ENCODE measurements at places on chromosomes 7 and 10. TPM values are rescaled to one million over a fixed set of nuclear protein-coding genes. Genes with fewer than 3 reads are reported as not detected.

CDK14 gene
- 67.6 TPM for total RNA-seq

XPNPEP1 gene
- total RNA-seq, result 109 TPM

ANK3 gene
- 2.5 TPM for total RNA-seq

SPDYE9 gene
- total RNA-seq, result not detected

C10orf67 gene
- 0.15 TPM for total RNA-seq

TMEM270 gene
- not detected for total RNA-seq

DRGX gene
- 17.8 TPM for total RNA-seq

DNA sequence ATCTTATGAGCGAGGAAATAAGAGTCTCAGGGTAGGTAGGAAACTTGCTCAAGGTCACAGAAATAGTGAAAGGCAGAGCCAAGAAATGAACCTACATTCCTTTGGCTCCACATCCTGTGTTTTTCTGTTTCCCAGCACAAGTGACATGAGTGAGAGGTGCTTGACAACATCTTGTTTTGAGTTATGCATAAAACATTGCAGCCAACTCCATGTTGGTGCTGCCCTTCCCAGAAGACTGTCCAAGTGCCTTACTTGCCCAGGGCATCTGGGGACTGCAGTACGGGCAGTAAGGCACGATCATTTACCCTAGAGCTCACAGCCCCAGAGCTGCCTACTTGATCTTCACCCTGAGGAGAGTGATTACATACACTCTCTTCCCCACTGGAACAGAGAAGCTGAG lies 148.8 kb downstream of the NOC3L start:
- no peak overlapping the region for H3K27ac ChIP-seq
- no peak overlapping the region for H3K4me3 ChIP-seq
- DNase-seq, result no peak
- peaks cover 17% of the 10 kb centered on the region for H3K4me1 ChIP-seq
- H3K27me3 ChIP-seq, result no peaks in the 10 kb centered on the region
- no peaks in the 10 kb centered on the region for H3K36me3 ChIP-seq

GRCh38 chr7:4021413-4021812 lies 660.7 kb upstream of the FOXK1 start:
- H3K4me3 ChIP-seq, result no peak overlapping the region
- H3K27me3 ChIP-seq, result no peaks in the 10 kb centered on the region
- H3K36me3 ChIP-seq, result no peaks in the 10 kb centered on the region
- H3K4me1 ChIP-seq, result peaks cover 9% of the 10 kb centered on the region

DNA sequence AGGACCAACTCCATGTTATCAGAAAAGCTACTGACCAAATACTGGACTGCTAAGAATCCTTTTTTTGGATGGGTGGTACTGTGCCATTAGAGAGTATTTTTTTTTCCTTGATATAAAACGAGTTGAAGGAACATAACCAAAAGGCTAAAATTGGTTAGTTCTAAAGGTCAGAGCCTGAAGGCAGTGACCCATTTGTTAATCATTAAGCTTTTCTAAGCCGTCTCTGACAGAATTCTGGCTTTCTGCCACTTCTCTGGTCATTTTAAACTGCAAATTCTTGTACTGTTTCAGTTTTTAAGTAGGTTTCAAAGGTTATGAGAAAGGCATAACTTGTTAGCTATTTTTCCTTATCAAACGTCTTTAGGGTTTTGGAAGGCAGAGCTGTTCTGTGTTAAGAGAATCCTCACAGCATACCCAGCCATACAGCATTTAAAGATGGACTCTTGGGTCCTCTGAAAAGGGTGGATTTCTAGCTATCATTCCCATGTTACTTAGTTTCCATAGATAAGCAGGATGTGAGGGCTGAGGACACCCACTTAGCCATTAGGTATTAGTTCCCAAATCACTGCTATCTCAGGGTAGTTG lies 196.8 kb downstream of the RNLS start:
- H3K4me1 ChIP-seq, result no peaks in the 10 kb centered on the region
- no peaks in the 10 kb centered on the region for H3K27me3 ChIP-seq
- no peaks in the 10 kb centered on the region for H3K36me3 ChIP-seq
- no peak overlapping the region for H3K4me3 ChIP-seq
- DNase-seq, result no peak

DNA sequence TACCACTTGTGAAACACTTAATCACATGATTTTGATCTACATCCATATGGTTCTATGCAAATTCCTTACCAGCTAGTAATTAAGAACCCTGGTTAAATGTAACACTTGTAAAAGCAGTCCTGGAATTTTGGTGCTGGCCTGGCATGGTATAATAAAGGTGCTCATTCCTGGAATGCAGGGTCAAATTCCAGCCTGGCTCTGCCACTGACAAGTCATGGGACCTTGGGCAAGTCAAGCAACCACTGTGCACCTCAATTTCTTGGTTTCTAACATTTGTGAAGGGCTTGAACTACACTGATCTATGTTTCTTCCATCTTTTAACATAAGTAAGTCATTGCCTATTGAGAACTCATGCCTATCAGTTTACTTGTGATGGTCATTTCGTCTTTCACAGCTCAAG lies 91.9 kb upstream of the PIK3CG start:
- H3K27me3 ChIP-seq, result no peaks in the 10 kb centered on the region
- H3K36me3 ChIP-seq, result no peaks in the 10 kb centered on the region
- no peaks in the 10 kb centered on the region for H3K4me1 ChIP-seq
- DNase-seq, result no peak
- no peak overlapping the region for H3K4me3 ChIP-seq

DNA sequence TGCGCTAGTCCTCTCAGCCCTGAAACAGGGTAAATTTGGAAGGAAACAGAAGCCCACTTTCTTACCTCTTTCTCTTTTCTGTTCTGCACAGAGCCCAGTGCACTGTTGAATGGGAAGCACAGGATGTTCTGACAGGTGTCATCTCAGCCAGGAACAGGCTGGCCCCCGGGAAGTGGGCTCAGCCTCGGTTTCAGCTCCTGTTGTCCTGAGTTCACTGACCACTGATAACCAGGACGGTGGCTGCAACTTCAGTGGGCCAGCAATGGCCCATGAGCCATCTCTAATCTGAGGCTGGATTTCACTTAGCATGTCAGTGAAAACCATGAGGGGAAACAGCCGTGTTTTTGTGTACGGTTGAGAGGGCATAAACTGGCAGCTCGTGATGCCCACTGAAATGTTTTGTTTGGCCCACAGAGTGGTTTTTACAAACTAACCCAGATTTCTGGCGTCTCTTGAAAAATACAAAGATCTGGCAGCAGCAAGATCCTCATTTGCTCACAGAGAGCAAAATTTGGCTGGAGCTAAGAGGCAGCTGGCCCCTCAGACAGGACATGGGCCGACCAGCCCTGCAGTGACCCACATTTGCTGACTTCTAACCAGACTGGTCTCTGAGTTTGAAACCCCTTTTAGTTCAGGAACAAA lies 455.9 kb downstream of the PAXIP1 start:
- H3K4me1 ChIP-seq, result no peaks in the 10 kb centered on the region
- no peaks in the 10 kb centered on the region for H3K36me3 ChIP-seq
- H3K4me3 ChIP-seq, result no peak overlapping the region
- DNase-seq, result no peak
- no peak overlapping the region for H3K27ac ChIP-seq

GRCh38 chr7:44324481-44325200 lies 753 bp downstream of the CAMK2B start:
- no peak overlapping the region for H3K4me3 ChIP-seq
- no peaks in the 10 kb centered on the region for H3K4me1 ChIP-seq
- H3K27ac ChIP-seq, result no peak overlapping the region
- no peak for DNase-seq

GRCh38 chr10:129756912-129757901 lies 206.9 kb downstream of the EBF3 start:
- H3K4me1 ChIP-seq, result no peaks in the 10 kb centered on the region
- H3K27me3 ChIP-seq, result no peaks in the 10 kb centered on the region
- DNase-seq, result no peak
- no peak overlapping the region for H3K4me3 ChIP-seq
- no peak overlapping the region for H3K27ac ChIP-seq

DNA sequence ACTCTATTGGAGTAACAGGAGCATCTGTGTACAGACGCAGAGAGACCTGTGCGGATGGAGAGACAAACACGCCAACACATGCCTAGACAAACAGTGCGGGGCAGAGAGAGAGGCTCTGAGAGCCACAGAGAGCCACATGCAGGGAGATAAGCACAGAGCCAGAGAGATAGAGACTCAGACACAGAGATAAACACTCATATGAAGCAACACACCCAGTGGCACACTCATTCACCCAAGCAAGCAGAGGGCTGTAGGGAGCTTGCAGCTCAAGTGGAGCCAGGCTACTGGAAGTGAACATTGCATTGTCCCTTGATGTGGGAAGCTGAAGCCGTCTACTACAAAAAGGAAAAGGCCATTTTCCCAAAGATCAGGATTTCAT lies 46.6 kb upstream of the PODXL start:
- DNase-seq, result no peak
- no peaks in the 10 kb centered on the region for H3K36me3 ChIP-seq
- no peak overlapping the region for H3K27ac ChIP-seq
- no peak overlapping the region for H3K4me3 ChIP-seq
- H3K27me3 ChIP-seq, result no peaks in the 10 kb centered on the region
- peaks cover 57% of the 10 kb centered on the region for H3K4me1 ChIP-seq

- H3K27me3 ChIP-seq, result no peaks in the 10 kb centered on the region
- DNase-seq, result no peak
- no peaks in the 10 kb centered on the region for H3K4me1 ChIP-seq
- no peak overlapping the region for H3K4me3 ChIP-seq
Observed at GRCh38 chr7:141956084-141956483, 9.3 kb upstream of the CLEC5A start.

DNA sequence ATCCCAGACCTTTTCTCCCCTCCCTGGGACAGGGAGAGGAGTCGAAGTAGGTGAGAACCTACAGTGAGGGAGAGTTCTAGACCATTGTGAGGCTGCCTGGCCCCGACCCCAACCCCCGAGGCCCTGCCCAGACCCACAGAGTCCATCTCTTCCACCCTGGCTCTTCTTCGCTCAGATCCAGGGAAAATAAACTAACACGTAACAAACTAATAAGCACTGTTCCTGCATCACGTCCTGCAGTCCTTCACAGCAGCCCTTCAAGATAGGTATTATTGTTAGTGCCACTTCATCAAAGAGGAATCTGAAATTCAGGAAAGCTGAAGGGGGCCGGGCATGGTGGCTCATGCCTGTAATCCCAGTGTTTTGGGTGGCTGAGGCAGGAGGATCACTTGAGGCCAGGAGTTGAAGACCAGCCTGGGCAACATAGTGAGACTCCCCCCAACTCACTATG lies at the start of gene SPACDR:
Gene SPACDR, minus strand, starts transcription at position 51 of the 451 bp plus-strand sequence. CDS start 235 bp downstream, outside the sequence.
- H3K27me3 ChIP-seq, result no peaks in the 10 kb centered on the region
- no peak within 1 kb of the TSS for H3K27ac ChIP-seq
- H3K4me3 ChIP-seq, result no peak within 1 kb of the TSS
- DNase-seq, result no peak
- H3K36me3 ChIP-seq, result no peaks in the 10 kb centered on the region
- 0 out of 2 replicates have a peak, but pooled peaks cover 3% of the 10 kb centered on the region for H3K4me1 ChIP-seq

GRCh38 chr10:79268161-79268601 lies 79.1 kb upstream of the PPIF start:
- H3K36me3 ChIP-seq, result no peaks in the 10 kb centered on the region
- no peak overlapping the region for H3K27ac ChIP-seq
- no peaks in the 10 kb centered on the region for H3K27me3 ChIP-seq
- no peaks in the 10 kb centered on the region for H3K4me1 ChIP-seq
- no peak for DNase-seq

- no peak for DNase-seq
- no peaks in the 10 kb centered on the region for H3K27me3 ChIP-seq
- peaks cover 6% of the 10 kb centered on the region for H3K36me3 ChIP-seq
- peak overlapping the region; percentile 68 for H3K27ac ChIP-seq
- peaks cover 7% of the 10 kb centered on the region for H3K4me1 ChIP-seq
- H3K4me3 ChIP-seq, result peak overlapping the region; percentile 99
Observed at GRCh38 chr7:98281757-98282606, 496 bp downstream of the BRI3 start.

DNA sequence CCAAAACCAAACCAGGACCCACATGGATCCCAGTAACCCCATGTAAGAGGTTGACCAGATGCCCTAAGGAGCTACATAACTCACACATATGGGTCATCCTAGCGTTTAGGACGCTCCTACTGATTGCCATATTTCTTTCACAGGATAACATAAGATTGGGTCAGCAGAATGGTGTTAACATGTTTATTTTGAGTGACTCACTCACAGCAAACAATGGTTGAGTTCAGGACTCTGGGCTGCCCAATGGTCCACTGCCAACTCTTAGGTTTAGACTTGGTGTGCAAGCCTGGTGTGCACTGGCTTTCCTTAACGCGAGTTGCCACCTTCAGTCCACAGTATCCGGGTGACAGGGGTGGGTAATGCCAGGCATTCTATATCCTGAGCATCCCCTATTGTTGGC lies 211.5 kb downstream of the GPAM start:
- DNase-seq, result no peak
- no peak overlapping the region for H3K4me3 ChIP-seq
- H3K27me3 ChIP-seq, result peaks cover 8% of the 10 kb centered on the region
- peaks cover 4% of the 10 kb centered on the region for H3K4me1 ChIP-seq

GRCh38 chr10:132413226-132414205 lies 16.5 kb downstream of the PWWP2B start:
- H3K27me3 ChIP-seq, result no peaks in the 10 kb centered on the region
- DNase-seq, result no peak
- no peak overlapping the region for H3K27ac ChIP-seq
- no peak overlapping the region for H3K4me3 ChIP-seq
- H3K36me3 ChIP-seq, result no peaks in the 10 kb centered on the region

DNA sequence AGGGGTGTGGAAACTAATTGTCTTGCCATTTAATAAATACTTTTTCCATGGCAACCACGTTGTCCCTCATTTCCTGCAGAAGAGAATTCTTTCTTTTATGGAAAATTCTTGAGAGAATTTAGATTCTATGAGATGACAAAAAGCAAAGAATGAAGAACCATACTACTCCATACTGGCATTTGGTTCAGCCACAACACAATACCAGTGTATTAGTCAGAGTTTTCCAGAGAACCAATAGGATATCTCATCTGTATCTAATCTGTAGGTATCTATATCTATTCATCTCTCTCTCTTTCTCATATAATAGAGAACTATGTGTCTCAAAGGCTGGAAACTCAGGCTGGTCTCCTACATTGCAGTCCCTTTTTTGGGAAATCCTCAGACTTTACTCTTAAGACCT lies 44.6 kb upstream of the NAMPT start:
- no peak overlapping the region for H3K4me3 ChIP-seq
- no peak for DNase-seq
- H3K27me3 ChIP-seq, result peaks cover 5% of the 10 kb centered on the region
- H3K4me1 ChIP-seq, result no peaks in the 10 kb centered on the region
- no peaks in the 10 kb centered on the region for H3K36me3 ChIP-seq

DNA sequence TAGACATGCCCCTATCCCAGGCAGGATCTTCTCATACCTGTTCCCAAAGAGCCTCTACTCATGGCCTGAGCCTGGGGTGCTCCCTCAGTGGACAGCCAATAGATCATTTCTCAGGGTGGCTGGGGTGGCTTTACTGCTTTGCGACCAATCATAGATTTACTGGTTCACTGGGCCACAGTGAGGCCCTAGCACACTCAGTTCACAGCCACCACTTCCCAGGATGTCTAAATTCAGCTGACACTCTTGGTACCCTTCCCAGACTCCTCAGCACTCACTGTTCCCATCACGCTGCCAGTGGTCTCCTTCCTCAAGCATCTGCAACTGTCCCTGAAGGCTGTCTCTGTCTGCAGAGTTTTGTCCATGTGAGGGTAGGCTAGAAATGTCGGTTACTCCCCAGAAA lies 50.6 kb downstream of the ARHGAP22 start:
- H3K4me1 ChIP-seq, result no peaks in the 10 kb centered on the region
- H3K36me3 ChIP-seq, result no peaks in the 10 kb centered on the region
- DNase-seq, result no peak
- no peak overlapping the region for H3K4me3 ChIP-seq
- H3K27ac ChIP-seq, result no peak overlapping the region
